ENCODE measurements at places on chromosomes 7 and 10.

- DNase-seq: no peak
Measured at GRCh38 chr7:17661982-17662585, 278.2 kb downstream of the SNX13 start.

DNA sequence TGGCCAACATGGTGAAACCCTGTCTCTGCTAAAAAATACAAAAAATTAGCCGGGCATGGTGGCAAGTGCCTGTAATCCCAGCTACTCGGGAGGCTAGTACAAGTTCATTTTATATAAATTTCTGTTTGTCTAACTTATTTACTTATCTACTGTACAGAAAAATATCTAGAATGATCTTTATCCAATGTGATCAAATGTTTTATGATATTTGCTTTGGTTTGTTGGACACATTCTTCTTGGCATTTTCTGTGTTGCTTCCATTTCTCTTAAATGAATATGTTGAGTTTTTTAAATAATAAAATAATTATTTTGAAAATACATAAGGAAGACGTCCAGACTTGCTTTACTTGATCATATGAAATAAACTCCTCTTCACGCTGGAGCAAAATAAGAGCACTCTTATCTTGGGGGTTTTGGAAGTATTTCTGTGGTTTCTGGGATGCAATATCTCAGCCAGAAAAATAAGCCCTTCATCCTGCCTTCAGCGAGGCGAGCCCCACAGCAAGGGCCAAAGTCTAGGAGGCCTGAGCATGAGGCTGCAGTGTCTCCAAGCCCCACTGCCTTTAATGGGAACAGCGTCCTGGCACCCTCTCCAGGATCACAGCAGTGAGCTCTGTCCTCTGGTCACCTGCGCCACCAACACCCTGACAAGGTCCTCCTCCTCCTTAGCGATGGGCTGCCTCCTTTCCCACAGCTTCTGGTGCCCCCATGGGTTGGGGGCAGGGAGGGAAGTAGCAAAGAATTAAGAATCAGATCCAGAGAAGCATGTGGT, 480.2 kb downstream of the KCNMA1 start:
- DNase-seq: no peak

GRCh38 chr7:55349121-55349520, 16.0 kb upstream of the LANCL2 start:
- DNase-seq: no peak

- DNase-seq: no peak
Measured at GRCh38 chr10:22900841-22901601, 26.8 kb upstream of the ARMC3 start.

- DNase-seq: no peak
Measured at GRCh38 chr7:77525231-77525630, 11.9 kb upstream of the PTPN12 start.

- DNase-seq: no peak
Measured at GRCh38 chr10:31635009-31635408, 293.6 kb downstream of the ARHGAP12 start.

DNA sequence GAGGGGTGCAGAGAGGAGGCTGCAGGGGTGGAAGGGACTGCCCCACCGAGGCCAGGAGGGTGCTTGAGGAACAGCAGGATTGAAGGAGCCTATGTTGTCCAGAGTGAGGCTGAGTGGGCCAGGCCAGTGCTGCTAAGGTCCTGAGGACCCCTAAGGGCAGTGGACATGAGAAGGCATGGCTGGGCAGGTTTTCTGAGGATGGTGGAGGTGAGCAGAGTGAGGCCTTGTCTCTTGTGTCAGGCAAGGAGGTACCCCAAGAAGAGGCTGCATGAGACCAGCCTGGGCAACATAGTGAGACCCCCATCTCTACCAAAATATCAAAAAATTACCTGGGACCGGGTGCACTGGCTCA, 5.2 kb downstream of the SH2B2 start:
- DNase-seq: no peak

- DNase-seq: no peak
Measured at GRCh38 chr10:18204039-18204835, 64.0 kb downstream of the CACNB2 start.

DNA sequence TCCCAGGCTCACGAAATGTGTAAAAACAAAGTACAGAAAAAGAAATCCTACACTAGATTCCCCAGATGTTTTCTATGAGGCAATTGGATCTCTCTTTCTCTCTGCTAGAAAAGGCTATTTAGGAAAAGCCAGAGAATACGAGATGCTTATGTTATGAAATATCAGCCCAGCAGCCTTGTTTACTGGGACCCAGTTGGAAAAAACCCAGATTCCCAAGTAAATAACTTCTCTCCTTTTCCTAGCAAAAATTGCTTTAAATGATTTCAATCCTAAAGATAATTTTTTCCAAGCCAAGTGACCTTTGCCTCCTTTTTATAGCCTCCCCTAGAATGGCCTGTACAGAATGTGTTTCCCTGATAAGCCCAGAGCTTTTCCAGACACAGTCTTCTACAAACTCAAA, 199.3 kb downstream of the PLXNA4 start:
- DNase-seq: no peak

GRCh38 chr7:55132550-55132889, 113.7 kb downstream of the EGFR start:
- DNase-seq: no peak

- DNase-seq: no peak
Measured at GRCh38 chr10:113922787-113923570, 68.5 kb downstream of the NHLRC2 start.

DNA sequence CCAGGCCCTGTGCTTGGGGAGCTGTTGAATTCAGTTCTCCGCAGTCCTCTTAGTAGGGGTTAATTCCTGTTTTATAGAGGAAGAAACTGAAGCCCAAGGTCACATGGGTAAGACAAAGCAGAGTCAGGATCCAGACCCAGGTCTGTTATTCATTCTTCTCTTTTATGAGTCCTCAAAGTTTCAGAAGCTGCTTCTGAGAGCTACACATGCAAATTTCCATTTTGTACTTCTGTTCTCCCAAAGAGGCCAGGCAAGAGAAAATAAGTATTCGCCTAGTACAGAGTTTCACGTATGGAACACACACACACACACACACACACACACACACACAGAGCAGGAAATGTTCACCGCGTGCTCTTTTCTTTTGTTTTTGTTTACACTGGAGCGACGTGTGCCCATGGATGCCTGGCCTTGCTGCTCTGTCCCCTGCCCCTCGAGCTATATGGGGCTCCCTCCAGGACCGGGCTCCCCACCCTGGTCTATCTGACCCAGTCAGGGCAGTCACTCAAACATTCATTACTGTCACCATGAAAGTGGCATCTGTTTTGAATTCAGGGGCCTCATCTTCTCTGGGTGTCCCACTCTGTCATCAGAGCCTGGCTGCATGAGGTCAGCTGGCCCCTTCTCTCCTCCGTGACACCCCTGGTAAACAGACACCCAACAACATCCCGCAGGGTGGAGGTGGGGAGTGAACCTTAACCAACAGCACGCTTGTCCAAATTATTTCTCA, 84.4 kb downstream of the TNS3 start:
- no peak for DNase-seq

GRCh38 chr7:136692221-136692620, 176.2 kb upstream of the CHRM2 start:
- no peak for DNase-seq
